ENCODE measurements at places on chromosomes 2 and 18.

DNA sequence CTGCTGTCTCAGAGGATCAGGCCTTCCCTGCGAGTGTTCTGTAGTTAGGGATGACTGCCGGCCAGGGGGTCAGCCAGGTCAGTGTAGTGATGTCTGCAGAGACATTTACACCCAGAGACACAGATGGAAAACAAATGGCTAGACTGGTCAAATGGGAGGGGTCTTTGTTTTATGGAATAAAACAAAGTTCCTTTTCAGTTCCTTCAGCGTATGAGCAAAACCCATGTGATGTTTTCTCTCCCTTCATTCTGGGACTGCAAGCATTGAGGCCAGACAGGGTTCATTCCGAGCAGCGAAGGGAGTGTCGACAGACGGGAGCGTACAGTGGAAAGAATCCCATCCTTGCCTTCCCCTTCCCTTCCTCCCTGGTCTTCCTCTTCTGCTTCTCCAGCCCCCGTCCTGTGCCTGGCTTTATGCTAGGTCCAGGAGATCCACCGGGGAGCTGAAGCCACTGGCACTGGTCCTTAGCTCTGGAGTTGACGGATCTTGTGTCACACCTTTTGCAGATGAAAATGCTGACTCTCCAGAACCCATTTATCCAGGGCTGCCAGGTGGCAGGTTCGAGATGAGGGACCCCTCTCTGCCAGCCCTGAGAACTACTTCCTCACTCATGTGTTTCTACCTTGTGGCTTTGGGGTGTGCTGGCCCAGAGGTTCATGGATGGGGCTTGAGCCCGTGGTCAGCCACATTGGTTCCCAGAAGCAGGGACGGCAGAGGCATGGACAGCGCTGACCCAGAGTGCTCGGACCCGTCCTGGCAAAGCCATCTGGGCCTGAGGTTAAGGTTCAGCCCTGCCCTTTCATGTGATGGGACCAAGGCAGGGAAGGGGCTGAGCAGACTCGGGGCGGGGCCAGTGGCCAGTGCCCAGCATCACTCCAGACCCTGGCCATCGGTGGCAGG, 24.2 kb downstream of the ITGB1BP1 start:
- no peak for DNase-seq

GRCh38 chr2:222613715-222614331, 42.1 kb downstream of the FARSB start:
- DNase-seq = peak; percentile 58

GRCh38 chr2:24010477-24011249, 778 bp downstream of the MFSD2B start:
- DNase-seq = no peak

DNA sequence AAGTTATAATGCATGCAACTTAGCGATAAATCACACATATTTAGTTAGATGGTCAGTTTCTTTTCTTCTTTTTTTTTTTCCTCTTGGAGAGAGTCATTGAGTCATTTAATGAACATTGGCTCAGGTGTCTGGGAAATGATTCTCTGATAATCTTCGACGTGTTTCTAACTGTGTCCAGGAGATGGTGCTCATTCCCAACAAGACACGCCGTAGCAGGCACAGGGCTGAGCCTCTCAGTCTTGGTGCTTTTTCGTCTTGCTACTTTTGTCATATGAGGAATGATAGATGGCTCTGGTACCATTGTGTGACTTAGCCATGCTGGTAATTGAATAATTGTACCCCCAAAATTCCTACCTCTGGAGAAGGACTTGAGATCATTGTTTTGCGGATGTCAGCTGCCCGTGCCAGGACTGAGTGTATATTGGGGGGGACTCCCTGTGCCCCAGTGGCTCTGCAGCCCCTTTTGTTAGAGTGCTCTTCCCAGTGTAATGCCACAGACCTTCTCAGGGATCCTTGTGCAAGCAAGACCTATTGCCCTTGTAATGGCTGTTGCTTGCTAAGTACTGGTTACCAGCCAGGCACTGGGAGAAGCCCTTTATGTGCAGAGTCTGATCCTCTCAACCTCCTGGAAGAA, 107.6 kb upstream of the CYRIA start:
- DNase-seq = peak; percentile 61

GRCh38 chr18:8708670-8709069, 3.3 kb downstream of the MTCL1 start:
- DNase-seq = no peak

GRCh38 chr2:85324639-85325465, 2.9 kb downstream of the TGOLN2 start:
- no peak for DNase-seq

GRCh38 chr18:52045946-52046675, 293.9 kb upstream of the DCC start:
- peak; percentile 4 for DNase-seq

DNA sequence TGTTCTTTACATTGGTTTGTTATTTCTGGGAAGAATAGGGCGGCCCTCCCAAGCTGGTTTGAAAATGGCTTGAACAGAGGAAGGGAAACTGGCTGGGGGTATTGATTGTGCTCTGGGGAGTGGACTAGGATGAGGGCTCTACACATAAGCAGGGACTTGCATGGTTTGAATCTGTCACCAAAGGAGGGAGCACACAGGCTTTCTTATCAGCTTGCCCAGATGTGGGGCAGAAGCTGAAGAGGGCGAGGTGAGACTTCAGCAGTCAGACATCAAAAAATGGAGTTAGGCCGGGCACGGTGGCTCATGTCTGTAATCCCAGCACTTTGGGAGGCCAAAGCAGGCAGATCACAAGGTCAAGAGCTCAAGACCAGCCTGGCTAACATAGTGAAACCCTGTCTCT, 7.2 kb upstream of the RAB12 start:
- DNase-seq = no peak

DNA sequence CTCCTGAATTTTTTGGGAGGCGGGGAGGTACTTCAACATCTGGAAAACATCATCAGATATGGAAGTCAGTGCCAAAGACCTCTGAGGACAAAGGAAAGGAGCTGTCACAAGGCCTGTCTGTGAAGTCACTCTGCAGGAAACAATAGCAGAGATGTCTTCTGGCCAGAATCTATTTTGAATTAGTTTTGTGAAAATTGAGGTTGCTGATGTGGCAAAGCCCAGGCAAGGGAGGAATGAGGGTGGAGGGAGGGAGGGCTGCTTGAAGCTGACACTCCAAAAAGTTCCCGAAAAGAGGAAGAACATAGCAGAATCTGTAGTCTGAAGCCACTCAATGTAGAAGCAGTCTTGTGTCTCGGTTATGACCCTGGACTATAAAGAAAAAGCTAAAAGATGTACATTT, 151.1 kb upstream of the LHCGR start:
- no peak for DNase-seq

DNA sequence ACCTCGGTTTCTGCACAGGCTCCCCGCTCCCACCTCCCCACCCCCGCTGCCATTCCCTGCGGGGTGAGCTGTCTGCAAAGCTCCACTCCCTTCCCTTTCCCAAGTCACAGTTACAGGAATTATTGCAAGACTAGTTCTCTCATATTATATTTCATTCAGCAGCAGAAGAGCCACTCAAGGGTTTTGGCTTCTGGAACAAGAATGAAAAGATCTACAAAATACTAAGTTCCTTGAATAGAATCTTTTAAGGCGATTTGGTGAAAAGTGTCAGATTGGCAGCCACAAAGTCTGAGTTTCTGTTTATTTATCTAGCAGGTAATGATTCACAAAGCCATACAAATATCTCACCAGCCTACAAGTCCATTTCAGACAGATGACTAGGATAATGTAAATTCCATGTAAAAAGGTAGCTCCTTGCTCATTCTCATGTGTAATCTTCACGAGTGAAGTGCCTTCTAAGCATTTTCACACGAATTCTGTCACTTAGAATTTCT, 221.9 kb upstream of the RBBP8 start:
- peak; percentile 47 for DNase-seq

DNA sequence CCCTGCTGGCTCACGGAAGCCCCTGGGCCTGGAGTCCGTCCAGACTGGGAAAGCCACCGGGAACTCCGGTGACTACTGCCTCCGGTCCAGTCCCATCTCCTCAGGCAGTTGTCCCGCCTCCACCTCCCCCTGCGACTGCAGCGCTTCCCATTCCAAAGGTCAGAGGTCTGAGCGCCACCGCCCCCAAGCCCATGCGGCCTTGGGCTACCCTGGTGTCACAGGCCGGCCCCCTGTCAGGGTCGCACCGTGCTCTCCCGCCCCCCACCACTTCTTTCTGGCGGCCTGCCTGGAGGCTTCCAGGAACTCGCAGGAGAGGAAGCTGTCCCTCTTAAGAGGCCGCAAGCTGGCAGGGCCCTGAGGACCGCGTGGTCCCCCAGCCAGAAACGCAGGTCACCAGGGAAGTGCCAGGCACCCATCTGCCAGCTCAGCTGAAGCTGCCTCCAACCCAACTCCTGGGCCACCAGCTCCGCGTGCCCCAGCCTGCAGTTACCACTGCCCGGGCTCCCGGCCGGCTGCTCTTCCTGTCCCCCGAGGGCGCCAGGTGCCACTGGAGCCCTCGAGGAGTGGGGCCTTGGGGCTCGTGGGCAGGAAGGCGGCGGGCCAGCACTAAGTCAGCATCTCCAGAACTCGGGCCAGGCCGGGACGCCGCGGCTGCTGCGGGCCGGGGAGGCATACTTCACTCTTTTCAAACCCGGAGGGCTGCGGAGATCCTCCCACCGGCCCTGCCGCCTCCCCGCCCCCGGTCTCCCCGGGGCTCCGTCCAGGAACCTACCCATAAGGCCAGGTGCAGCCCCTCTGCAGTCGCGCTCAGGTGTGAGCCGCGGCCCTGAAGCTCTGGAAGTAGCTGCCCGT, 83.3 kb upstream of the POMC start:
- DNase-seq = peak; percentile 32

DNA sequence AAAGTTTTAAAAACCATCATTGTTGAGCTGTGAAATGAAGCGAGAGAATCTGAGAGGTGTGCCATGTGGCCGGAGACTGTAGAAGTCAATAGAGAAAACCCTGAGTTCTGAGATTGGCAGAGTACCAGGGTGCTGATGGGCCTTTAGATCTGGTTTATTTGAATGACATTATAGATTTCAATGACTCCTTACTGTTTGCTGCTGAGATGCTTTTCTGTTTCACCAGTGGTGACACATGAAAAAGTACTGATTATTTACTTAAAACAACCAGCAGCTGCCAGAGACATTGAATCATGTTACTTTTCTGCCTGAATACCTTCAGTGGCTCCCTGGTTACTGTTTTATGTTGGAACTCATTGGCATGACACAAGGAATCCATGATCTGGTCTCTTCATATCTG, 602.7 kb upstream of the ZNF804A start:
- no peak for DNase-seq

DNA sequence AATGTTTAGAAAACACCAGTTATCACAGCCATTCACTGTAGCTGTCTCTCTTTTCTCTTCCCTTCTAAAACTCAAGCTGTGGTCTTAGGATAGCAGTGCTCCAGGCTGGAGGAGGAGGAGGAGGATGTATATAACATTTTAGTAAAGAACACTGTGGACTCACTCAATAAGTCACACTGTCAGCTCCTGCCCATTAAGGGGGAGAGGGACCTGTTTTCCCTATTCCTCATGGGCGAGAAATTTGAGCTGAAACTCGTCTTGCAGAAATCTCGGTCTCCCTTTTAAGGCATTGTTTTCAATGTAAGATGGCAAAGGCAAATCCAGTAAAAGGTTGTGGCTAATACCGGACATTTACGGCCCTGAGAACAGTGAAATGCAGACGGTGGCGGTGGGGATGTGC, 114.8 kb upstream of the ZNF236 start:
- DNase-seq = no peak

DNA sequence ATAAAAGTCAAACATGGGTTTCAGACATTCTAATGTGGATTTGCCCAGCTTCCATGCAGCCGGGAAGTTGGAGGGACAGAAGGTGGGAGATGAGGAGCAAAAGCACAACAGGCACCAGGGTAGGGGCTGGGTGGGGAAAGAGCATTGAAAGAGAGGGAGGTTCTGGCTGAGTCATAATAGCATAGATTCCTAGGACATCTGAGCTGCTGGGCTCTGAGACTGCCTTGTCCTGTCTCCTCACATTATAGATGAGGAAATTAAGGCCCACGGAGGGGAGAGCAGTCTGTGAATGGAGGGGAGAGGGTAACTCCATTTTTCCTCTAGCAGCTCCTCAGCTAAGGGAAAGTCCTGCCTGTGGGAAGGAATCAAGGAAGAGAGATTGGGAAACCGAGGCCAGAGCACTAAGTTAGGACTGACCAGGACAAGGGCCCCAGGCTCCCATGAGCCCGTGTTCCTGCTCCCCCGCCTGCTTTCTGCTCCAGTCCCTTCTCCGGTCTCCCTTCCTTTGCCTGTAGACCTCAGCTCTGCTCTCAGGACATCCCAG, 26.2 kb downstream of the SH2D6 start:
- DNase-seq = peak; percentile 59

DNA sequence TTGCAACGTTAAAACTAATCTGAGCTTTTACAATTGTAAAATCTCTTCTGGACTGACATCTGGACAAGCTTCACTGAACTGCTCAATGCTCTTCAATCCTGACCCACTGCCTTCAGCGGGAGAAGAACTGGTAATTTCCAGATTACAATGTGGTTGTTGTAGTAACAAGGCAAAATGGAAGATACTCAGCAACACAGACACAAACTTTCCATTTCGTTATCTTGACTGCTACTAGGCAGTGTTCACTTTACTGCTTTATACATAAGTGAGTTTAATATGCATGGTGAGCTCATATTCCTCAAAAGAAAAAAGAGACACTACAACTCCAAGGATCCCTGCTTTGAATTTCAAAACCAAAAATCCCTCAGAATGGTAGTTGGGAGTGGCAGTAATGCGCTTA, 51.9 kb downstream of the GRB14 start:
- no peak for DNase-seq

DNA sequence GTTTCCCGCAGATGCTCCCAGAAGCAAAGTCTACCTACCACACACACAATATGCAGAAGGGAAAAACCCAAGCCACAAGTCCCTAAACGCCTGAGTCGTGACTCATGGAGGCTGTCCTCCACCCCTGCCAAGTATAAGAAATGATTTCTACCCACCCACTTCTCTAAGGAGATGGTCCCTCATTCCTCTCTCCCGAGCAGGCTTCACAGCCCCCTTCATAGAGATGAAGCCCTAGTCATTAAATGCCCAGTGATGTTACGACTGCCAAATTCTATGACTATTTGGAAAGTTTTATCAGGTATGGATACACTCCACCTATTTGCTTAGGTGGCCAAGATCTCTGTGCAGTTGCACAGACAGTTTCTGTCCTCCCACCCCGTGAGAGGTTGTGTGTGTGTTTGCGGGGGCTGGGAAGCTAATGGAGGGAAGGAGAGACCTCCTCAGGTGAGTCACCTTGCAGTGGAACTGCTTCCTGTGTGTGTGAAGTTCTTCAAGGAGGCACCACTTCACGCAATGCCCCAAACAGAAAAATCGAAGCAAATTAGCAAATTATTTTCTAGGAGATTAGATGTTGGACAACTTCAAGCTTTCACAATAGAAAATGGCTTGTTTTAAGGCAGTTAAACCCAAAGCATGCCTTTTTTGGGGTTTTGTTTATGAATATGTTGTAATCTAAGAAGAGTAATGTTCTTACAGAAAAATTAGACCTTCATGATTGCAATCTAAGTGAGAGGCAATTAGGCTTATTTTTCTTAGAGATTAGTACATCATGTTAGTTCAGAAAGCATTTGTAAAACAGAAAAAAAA, 175.2 kb downstream of the TGIF1 start:
- peak; percentile 98 for DNase-seq

Data from fibroblast of skin of abdomen (primary cell).